HTR-8/SVneo (cell line): ENCODE measurements at places on chromosomes 16 and 17.

DNA sequence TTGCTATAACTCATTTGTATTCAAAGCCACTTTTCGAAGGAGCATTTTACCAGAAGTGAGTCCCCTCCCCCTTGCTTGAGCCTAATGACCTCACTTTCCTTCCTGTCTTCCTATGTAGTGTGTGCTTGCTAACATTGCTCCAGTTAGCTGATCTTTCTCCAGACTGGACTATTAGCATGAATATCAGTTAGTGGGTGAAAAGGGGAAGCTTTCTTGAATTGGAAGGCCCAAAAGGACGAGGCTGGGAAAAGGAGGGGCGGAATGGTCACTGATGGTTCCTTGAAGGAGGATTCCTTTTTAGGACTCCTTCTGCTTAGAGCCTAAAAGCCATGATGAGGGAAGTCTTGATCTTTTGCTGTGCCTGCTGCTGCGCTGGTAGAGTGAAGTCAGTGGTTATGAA lies 11.9 kb downstream of the MAP3K3 start:
- DNase-seq, result no peak

DNA sequence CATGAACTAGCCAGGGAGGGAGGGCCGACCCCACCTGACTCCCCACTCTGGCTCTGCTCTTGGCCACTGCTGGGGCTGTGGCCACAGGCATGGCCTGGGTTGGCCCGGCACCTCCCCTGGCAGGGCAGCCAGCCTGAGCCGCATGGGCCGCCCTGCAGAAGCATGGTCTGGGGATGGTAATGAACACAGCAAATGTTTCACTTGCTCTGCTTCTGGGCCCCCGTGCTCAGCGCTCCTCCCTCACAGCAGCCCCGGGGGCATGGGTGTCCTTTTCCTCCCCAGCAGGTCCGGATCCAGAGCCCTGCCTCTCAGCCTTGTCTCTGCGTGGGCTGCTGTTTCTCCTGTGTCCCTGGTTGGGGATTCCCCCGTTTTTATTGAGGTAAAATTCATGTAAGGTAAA lies 30.9 kb upstream of the KCNJ12 start:
- DNase-seq, result no peak

DNA sequence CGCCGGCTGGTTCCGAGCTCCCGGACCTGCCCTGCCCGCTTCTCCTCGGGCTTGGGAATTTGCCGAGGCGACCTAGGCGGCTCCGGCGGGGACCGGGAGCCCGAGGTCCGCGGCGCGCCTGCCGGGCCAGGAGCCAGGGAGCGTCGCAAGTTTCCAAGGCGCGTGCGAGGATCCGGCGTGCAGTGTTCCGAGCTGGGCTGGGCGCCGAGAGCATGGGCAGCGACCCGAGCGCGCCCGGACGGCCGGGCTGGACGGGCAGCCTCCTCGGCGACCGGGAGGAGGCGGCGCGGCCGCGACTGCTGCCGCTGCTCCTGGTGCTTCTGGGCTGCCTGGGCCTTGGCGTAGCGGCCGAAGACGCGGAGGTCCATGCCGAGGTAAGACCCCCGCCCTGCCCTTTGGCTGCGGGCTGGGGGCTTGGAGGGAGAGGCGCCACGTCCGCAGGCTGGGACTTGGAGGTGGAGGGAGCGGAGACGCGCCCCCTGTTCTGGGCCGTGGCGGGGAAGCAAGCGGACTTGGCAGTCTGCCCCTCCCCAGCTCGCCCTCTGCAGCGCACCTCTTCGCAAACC lies 668 bp downstream of the MMP15 start:
- peak; percentile 41 for DNase-seq

GRCh38 chr16:46713634-46714033 lies 24.2 kb downstream of the ORC6 start:
- no peak for DNase-seq

- peak; percentile 56 for DNase-seq
These were observed at the start of gene CDH13 for GRCh38 chr16:82626791-82627261. Gene CDH13, plus strand, starts transcription at chr16:82626969.

GRCh38 chr16:4850211-4850610 lies 2.9 kb downstream of the UBN1 start:
- no peak for DNase-seq

DNA sequence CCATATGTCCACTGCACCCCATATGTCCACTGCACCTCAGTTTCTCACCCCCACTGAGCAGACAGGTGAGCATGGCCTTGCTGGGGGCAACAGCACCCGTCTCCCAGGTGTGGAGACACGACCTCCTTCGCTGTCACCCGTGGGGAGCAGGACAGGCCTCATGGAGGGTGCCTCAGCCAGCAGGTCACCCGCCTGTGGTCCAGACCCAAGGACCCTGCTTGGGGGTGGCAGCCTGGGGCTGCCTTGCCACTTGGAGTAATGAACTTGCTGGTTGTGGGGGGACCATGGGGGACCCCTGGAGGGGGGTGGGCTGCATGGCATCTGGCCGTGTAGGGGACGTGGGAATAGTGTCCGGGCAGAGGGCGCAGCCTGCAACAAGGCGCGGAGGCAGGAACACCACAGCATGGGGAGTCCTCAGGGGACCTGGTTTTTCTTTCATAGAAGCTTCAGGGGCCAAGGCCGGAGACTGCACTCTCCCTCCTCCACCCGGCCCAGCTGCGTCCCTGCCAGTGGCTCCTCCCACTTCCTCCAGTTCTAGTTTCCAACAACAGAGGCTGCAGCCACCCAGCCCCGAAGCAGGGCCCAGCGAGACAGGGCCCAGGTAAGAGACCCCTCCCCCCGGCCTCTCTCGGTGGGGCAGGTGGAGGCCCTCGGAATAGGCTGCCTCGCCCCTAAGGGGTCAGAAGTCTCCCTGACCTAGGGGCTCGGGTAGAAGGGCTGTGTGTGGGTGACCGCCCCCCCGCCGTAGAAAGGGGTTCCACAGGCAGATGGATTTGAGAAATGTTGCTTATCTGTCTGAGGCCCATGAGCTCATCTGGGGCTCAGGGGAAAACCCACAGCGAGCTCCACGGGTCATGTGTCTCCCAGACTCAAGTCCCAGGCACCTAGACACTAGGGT lies at the start of gene NHLRC4:
Gene NHLRC4 (plus strand): TSS at position 531 of the 898 bp plus-strand sequence. CDS start 1,043 bp downstream, outside the sequence.
- peak; percentile 41 for DNase-seq

- DNase-seq, result no peak
These were observed 802 bp downstream of the SETD6 start for GRCh38 chr16:58515871-58516767.

DNA sequence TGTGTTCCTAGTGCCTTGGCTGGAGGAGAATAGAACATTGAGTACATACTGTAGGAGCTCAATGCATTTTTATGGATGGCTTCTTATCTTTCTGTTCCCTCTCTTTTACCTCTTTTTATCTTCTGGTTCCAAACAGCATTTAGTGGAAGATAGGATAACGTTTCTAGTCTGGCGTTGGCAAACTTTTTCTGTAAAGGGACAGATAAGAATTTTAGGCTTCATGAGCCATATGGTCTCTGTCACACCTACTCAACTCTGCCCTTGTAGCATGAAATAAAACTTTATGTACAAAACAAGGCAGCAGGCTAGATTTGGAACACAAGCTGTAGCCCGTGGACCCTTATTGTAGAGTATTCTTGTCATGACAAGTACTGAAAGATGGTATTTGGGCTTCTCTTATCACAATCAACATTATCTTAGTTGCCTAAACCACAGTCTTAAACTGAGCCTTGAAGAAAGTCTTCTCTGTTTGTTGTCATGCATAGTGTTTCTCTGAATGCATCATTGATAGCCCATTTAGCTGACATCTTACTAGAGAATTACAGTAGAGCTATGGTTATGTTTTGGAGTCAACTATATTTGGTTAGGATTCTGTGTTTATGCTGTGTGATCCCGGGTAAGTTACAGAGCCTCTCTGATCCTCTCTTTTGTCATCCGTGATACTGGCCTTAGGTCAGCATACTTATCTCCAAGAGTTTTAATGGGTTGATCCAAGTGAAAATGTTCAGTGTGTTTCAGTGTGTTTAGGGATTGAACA lies 80.2 kb downstream of the HS3ST4 start:
- no peak for DNase-seq

GRCh38 chr16:17131351-17131750 lies 339.4 kb downstream of the XYLT1 start:
- DNase-seq, result no peak

GRCh38 chr17:30278032-30278431 lies 13.7 kb downstream of the BLMH start:
- DNase-seq, result peak; percentile 36

GRCh38 chr16:1781758-1782407 lies 488 bp downstream of the SPSB3 start:
- DNase-seq, result no peak

- DNase-seq, result no peak
These were observed 4.3 kb downstream of the UBE2G1 start for GRCh38 chr17:4362141-4362540.

- DNase-seq, result peak; percentile 62
These were observed 169.5 kb downstream of the AHSP start for GRCh38 chr16:31696968-31697743.

GRCh38 chr17:58667934-58668597 lies 23.8 kb downstream of the TEX14 start:
- peak; percentile 41 for DNase-seq
